ENCODE measurements at places on chromosomes 2 and 18.

- no peak for DNase-seq
Observed at GRCh38 chr2:176729706-176730569, 460.7 kb downstream of the MTX2 start.

DNA sequence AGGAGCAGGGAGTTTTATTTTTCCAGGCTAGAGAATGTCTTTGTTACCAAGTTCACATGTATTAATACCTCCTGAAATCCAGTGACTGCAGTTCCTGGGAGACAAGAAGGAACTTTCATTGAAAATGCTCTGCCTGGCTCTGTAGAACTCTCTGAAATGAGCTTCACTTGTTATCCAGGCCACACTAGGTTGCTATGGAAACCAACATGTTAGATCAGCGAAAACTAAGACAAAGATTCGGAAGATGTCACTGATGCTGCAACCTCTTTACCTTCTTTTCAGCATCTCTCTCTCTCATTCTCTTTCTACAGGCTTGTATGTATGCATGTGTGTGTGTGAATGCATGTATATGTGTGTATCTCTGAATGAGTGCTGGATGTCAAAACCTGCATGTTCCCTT lies 218.5 kb downstream of the TRIB2 start:
- DNase-seq = no peak

DNA sequence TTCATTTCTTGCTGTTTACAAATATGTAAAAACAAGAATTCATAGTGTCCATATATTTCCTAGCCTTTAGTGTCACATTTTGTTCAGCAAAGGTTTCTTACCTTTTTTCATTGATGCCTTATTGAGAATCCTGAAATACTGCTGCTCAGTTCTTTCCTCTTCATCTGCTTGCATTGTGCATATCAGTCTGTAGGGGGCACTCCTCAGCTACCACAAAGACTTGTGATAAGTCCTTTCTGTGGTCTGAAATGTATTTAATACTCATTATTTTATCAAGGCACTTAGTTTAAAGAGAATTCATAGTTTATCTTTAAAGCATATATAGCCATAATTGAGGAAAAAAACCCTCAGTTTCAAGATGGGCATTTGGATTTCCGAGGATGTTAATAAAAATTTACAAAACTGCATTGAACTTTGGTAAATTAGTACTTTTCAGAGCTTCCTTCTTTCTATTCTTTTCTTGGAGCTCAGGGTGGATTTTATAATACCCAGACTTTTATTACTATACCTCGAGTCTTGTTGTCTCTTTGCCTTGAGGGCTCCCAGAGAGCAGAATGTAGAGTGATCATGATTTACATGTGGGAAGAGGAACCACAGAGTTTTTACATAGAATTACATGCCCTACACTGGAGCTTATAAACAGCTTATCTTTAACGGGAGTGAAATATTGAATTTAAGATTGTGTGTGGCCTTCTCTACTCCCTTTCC lies 570.1 kb downstream of the PLCL1 start:
- peak; percentile 41 for DNase-seq

DNA sequence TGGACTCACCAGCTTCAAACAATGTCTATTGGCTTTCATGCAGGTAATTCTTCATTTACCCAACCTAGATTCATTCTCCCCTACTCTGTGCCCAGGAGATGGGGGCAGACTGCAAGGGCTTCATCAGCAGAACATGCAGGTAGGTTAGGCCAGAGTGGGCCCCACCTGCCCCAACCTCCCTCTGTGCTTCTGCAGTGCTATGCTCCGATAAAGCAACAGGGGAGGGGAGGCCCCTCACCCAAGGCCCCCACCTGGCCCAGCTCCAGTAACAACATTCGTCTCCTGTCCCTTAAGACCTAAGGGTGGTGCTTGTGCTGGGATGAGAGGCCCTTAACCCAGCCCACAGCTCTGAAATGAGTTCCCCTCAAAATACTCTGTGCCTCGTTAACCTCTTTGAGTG lies 16.7 kb upstream of the GYPC start:
- DNase-seq = no peak

DNA sequence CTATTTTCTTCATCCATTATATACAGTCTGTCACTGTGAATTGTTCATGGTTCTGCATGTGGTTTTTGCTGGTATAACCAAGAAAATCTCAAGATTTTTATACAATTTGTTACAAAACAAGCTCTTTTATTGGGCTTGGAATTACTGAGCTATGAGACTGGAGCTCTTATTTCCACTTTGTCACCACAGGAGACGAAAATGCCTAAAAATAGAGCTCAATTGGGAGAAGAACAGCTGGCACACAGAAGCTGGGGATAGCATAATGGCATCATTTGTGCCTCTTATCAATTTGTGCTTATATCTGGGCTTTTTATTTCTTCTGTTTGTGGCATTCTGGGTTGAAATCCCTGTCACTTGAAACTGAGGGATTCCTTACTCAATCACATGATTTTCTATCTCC lies 219.1 kb downstream of the CALCRL start:
- DNase-seq = no peak

- DNase-seq = no peak
Observed at GRCh38 chr2:105842555-105842954, 97.8 kb downstream of the NCK2 start.

DNA sequence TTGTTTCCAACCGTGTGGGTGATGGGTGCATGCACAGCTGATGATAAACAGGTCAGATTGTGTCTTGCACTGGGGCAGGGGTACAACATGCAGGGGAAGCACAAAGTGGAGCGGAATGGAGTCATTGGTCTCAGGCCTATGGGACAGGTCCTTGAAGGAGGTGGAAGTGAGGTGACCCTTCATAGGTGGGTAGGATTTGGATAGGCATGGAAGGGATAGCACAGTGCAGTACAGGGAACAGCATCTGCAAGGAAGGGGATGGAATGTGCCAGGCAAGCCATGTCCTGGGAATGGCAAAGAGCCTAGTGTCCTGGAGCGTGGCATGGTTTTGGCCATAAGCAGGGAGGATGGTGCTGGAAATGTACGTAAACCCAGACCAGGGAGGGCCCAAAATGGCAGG lies 143.9 kb downstream of the CAPN13 start:
- DNase-seq = no peak

DNA sequence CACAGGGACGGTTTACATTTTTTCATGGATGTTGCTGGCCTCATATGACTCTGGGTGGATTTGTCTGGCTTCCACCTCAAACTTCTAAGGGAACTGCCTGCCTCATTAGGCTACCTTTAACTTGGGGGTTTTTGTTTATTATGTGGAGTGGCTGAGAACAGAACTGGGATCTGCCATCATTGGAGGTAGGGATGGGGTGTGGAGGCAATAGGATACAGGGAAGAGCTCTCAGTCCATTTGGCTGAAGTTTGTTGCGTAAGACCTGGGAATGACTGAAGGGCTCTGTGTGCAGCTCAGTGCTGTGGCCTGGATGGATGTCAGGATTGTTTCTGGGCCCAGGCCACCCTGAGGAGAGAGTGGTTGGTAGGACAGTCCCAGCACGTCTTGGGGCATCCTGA lies 31.2 kb downstream of the ASB1 start:
- no peak for DNase-seq

DNA sequence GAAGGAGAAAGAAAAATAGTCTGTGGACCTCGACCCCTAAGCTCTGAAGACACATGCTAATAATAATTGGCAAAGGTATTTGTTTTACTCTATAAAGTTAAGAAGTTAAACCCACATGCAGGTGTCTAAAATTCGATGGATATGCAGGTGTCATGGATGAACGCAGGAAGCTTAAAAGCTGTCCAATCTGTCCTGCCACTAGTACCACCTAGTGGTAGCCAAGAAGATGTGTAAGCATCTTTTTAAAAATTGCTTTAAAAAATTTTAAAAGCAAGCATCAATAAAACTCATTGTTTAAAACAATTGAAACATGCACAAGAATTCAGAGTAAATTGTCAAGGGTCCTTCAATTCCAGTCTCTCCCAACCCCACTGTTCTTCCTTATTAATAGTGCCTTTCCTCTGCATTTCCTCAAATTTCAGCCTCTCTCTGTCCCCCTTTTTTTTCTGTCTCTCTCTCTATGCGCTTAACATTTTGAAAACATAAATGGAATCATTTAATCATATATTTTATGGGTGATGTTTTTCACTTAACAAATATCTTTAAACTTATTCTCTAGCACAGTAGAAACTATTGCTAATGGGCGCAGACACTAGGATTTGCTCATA lies 30.6 kb upstream of the PPP3R1 start:
- DNase-seq = peak; percentile 61

DNA sequence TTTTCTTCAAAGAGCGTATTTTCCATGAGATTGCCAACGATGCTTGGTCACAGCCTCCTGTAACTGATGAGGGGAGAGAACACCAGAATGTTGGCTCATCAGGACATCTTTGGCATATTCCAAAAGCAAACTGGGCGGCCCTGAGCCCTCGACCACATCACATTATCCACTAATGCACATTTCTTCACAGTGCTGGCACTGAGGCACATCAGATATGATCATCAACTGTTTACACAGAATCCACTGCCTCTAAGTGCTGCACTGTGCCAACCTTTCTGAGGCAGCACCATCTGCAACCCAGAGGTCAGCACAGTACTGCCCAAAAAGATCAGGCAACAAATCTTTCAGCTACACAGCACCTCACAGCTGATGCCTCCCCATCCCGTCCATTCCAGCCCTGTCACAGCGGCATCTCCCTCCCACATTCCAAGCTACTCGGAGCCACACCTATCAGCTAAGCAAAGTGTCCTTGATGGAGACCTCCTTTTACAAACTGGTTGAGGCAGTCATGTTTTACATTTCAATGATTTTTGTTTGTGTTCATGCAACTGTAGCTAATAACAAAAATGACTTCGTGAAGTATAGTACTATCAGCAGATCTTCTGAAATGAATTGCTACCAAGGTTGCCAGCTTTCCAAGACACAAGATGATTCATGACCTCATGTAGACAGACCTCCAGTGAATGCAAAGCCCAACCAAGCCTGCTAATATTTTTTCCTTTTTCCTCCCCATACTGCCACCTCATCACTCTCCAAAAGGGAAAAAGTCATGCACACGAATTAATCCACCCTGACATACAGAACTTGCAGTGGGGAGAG lies 32.3 kb downstream of the MYO5B start:
- DNase-seq = no peak

DNA sequence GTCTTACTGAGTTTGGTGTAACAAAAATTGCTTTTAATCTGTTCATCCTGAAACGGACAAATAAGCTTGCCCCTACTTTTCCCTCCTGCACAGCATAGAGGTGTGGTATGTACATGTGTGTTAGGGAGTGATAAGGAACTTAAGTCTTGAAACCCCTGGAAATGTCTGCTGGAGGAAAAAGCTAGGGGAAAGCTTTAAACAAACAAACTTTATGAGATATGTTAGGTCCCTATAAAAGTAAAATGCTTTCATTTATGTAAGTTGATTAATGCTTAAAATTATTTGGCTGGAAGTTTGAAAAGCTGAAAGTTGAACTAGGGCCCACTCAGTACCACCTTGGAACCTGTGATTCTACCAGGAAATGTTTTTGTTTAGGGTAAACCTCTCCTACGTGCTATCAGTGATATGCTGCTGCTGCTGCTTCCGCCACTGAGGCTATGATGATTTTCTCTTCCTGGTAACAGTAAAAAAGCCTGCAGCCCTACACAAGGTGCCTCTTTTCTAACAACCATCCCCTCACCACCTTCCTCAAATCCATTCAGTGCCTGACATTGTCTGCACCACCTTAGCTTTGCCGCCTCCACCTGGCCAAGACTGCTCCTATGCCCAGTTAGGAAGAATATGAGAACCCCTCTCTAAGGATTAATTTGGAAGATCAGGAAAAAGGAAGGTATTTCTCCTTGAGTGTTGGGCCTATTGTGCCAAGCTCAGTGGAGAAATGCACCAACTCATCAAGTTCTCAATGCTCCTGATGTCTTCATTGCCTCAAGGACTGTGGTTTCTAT lies 2.5 kb upstream of the YES1 start:
- DNase-seq = no peak

- no peak for DNase-seq
Observed at GRCh38 chr2:207148020-207148419, 17.7 kb downstream of the KLF7 start.

DNA sequence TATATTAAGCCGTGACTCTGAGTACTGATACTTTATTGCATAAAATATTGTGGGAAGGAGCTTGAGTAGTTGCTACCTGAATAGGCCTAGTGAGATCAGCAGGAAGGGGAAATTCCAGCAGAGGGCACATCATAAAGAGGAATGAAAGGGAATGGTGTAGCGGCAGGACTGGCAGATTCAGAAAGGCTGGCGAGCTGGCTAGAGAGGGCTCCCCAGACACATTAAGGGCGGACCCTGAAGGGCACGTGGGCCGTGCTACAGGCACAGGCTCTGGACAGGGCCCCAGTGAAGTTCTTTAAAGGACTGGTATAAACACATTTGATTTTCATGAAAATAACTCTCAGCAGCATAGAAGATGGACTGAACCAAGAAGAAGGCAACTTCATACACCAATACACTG lies 43.0 kb downstream of the PTPN2 start:
- no peak for DNase-seq

DNA sequence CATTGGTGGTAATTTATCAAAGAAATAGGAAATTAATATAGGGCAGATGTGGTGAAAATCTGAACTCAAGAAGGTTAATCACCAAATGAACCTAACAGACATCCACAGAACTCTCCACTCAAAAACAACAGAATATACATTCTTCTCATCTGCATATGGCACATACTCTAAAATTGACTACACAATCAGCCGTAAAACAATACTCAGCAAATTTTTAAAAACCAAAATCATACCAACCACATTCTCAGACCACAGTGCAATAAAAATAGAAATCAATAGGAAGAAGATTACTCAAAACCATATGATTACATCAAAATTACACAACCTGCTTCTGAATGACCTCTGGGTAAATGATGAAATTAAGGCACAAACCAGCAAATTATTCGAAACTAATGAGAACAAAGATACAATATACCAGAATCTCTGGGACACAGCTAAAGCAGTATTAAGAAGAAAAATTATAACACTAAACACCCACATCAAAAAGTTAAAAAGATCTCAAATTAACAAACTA lies 31.0 kb downstream of the RBM43 start:
- no peak for DNase-seq

DNA sequence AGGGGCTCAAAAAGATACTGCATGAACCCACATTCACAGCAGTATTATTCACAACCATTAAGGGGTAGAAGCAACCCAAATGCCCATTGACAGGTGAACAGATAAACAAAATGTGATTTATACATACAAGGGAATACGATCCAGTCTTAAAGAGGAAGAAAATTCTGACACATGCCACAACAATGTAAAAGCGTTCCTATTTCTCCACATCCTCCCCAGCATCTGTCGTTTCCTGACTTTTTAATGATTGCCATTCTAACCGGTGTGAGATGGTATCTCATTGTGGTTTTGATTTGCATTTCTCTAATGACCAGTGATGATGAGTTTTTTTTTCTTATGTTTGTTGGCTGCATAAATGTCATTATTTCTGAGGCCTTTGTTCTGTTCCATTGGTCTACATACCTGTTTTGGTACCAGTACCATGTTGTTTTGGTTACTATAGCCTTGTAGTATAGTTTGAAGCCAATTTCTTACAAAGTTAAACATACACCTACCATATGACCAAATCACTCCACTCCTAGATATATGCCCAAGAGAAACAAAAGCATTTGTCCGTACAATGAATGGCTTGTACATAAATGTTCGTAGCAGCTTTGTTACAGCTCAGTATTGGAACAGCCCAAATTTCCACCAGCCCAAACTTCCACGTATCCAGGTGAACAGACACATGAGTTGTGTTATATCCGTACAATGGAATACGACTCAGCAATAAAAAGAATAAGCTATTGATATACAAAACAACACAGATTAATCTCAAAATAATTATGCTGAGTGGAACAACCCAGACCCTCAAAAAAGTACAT lies 85.1 kb downstream of the TMEM131 start:
- no peak for DNase-seq

- DNase-seq = no peak
Observed at GRCh38 chr2:128261245-128262128, 57.2 kb downstream of the HS6ST1 start.
